GM04503 (cell line): ENCODE measurements at places on chromosomes 7 and 10.

GRCh38 chr10:60853107-60853506 is 74.8 kb downstream of the CDK1 start:
- DNase-seq = no peak

DNA sequence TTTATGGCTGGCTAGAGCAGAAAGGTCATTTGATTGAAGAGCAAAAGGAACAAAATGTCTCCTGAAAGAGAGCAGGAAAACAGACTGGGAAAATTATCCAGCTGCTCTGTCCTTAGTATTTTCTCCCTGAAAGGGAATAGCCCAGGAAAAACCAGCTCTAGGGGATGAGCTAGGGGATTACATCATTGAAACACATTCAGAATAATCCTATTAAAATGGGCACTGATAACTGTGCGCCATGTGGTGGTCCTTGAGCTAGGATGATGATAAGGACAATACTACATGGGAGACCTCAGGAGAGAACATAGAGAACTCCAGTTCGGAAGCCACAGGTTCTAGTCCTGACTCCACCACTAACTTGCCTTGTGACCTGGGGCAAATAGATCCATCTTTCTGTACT is 873.8 kb downstream of the TYW1 start:
- no peak for DNase-seq

GRCh38 chr10:113151190-113151666 is 201.2 kb downstream of the TCF7L2 start:
- no peak for DNase-seq

DNA sequence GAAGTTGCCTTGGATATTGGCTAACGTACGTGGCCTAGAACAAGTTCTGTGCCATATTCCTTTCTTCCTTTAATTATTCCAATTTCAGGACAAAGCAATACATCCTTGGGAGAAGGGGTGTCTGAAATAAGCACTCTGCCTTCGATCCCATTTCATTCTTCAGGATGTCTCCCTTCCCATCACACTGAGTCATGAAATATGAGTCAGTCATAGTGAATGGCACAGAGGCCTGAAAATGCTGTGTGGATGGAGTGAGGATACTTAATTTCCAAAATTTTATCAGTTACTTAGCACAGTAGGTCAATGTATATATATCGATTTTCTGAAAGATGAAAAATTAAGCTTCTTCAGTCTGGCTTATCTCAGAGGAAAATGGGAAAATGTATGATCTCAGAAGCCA is 19.5 kb downstream of the EVX1 start:
- DNase-seq = no peak

- DNase-seq = no peak
Observed at GRCh38 chr10:70690589-70690988, 18.3 kb downstream of the ADAMTS14 start.

GRCh38 chr10:127024685-127025435 is 119.6 kb downstream of the DOCK1 start:
- peak; percentile 88 for DNase-seq

GRCh38 chr7:70577078-70577477 is 554.9 kb upstream of the GALNT17 start:
- DNase-seq = no peak

GRCh38 chr7:49660976-49661375 is 112.5 kb upstream of the VWC2 start:
- no peak for DNase-seq
